ENCODE measurements at places on chromosomes 16 and 17.

DNA sequence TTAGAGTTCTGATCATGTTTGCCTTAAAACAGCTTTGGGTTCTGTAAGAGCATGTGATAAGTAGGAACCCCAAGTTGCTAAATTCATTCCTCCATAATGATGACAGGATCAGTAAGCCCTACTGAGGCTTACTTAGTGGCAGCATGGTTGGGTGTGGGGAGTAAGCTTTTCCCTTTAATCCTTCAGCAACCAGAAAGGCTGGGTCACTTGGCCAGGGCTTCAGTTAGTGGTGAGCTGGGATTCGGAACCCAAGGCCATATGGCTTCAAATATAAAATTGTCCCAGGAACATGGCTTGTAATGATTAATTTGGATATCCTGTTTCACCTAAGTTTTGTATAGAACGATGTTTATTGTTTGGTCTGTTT is 850 bp downstream of the GINS3 start:
- peak; percentile 15 for DNase-seq

DNA sequence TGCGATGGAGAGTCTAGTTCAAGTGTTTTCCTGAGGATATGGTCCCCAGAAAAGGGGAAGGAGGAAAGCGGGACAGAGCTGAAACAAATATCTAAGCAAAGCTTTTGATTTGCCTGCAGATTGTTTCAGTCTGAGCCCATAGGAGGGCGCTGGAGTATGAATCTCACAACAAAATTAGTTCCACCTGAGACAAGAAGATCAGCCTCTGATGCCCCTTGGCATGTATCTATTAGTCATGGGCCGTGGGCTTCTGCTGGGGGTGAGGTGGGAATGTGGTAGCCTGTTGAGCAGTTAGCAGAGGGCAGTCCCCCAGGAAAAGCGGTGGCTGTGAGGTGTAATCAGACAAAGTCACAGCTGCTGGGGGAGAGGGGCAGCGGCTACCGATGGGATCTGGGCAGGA is 446.9 kb downstream of the CA10 start:
- DNase-seq: no peak

DNA sequence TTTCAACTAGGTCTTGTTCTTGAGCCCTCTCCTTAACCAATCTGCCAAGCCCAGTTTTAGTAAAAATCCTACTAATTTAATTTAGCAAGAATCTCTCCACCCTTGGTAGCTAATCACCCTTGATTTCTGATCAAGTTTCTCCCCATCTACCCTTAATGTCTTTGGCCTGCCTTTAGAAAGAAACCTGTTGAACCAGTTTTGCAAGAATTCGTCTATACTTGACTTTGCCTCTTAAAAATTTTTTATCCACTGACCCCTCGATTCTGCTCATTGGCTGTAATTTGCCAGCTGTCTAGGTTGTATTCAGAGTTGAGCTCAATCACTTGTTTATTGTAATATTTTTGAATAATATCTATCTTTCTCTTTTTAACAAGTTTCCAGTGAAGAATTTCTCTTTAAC is 1138.5 kb downstream of the CDH11 start:
- no peak for DNase-seq

GRCh38 chr16:70331588-70332358 is 14.9 kb upstream of the DDX19A start:
- DNase-seq: peak; percentile 12

GRCh38 chr16:82360024-82360783 is 190.2 kb upstream of the MPHOSPH6 start:
- no peak for DNase-seq

GRCh38 chr17:69525920-69526841 is 111.7 kb downstream of the MAP2K6 start:
- peak; percentile 83 for DNase-seq

- DNase-seq: no peak
Measured at GRCh38 chr17:79479876-79480275, 131.0 kb downstream of the RBFOX3 start.

- DNase-seq: no peak
Measured at GRCh38 chr16:14303639-14304394, 232.7 kb downstream of the MRTFB start.

All from cardiac fibroblast (primary cell).